ENCODE measurements at places on chromosomes 13 and 19.

GRCh38 chr19:6198896-6199239 is 63.4 kb downstream of the ACSBG2 start:
- DNase-seq = no peak

- DNase-seq = no peak
Measured at GRCh38 chr19:44744871-44745332, 3.6 kb upstream of the BCL3 start.

DNA sequence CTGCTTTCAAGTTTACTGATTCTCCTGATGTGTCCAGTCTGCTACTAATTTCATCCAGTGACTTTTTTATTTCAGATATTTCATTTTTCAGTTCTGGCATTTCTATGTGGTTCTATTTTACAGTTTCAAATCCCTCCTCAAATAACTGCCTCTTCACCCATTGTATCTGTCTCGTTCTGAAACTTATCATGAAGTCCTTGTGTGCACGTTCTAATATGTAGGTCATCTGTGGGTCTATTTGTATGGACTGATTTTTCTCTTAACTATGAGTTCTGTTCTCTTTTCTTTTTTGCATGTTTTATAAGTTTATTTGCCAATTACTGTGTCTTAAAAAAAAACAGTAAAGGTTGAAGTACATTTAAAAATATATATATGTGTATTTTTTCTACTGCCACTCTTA is 43.3 kb downstream of the KCNC3 start:
- DNase-seq = no peak

- DNase-seq = no peak
Measured at GRCh38 chr13:51916962-51917361, 55.2 kb downstream of the CCDC70 start.

GRCh38 chr13:92463134-92463533 is 763.5 kb upstream of the GPC6 start:
- DNase-seq = no peak

GRCh38 chr13:93872376-93872775 is 607.1 kb downstream of the DCT start:
- DNase-seq = no peak
